ENCODE measurements at places on chromosomes 7 and 10.

- DNase-seq, result no peak
Observed at GRCh38 chr10:112687647-112688046, 240.6 kb downstream of the VTI1A start.

DNA sequence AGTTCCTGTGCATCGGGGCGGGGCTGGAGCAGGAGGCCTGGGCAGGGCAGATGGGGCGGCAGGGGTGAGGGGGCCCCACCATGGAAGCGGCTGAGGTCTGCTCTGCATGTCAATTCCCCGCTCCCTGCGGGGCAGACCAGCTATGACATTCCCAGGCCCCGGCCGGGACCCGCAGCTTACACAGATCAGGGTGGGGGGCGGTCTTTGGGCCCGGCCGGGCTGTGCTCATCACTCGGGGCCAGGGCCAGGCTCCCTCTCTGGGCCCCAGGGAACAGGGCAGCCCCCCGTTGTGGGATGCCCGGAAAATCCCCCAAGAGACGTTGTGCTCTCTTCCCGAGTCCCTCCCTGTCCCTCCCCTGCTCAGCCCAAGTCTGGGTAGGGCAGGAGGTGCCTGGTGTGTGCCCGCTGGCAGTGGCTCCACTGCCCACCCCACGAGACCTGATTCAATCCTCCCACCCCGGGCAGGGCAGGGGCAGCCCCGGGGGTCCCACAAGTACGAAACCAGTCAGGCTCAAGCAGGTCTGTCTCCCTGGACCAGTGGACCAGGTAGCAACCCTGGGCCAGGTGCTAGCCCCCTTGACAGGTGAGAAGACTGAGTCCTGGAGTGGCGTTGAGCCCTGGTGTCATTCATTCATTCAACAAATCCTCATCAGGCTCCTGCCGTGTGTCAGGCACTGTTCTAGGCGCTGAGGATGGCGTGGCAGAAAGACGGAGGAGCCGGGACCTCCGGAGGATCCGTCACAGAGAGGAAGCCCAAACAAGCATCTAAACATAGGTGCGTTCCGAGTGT, 29.0 kb downstream of the MICALL2 start:
- no peak for DNase-seq

GRCh38 chr7:28626624-28627262, 214.4 kb downstream of the CREB5 start:
- no peak for DNase-seq

- DNase-seq, result no peak
Observed at GRCh38 chr10:133115453-133115842, 27.7 kb downstream of the ADGRA1 start.

- DNase-seq, result no peak
Observed at GRCh38 chr10:69086001-69086509, 1.8 kb upstream of the SRGN start.

GRCh38 chr7:113912876-113913275, 5.9 kb downstream of the PPP1R3A start:
- no peak for DNase-seq

DNA sequence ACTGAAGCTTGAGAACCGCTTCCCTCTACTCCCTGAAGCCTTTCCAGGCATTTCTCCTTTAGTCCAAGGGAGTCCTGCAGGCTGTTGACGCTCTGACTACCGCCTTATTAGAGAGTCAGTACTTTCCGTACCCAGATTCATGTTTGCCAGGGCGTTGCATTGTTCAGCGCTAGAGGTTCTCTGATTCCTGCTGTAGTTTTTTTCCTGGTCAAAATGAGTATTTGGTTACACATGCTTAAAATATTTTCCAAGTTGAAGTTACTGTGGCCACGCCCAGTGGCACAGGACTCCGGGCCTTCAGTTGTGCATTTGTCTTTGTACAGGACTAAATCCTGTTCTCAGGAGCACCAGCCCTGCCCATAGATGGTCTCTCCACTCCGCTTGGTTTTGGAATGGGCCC, 7.9 kb downstream of the MTURN start:
- no peak for DNase-seq

- DNase-seq, result no peak
Observed at GRCh38 chr10:117547016-117547715, 4.6 kb downstream of the EMX2 start.

- no peak for DNase-seq
Observed at GRCh38 chr10:70984986-70985722, 96.8 kb upstream of the PCBD1 start.

DNA sequence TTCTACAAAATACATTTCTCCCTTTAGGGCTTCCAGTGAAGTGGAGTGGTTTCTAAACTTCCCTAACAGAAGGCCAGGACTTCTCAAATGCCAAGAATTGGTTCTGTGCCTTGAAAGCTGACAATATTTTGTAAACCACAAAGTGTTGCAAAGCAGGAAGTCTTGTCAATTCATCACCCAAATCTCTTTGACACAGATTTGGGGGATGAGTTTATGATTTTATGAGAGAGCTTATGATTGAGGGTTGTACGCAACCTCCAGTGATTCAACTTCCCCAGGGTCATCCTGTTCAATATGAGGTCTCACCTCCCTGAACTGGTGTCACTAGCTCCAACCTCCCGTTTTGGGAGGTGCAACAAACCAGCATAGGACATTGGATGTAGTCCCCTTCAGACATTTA, 83.7 kb downstream of the PRLHR start:
- no peak for DNase-seq

DNA sequence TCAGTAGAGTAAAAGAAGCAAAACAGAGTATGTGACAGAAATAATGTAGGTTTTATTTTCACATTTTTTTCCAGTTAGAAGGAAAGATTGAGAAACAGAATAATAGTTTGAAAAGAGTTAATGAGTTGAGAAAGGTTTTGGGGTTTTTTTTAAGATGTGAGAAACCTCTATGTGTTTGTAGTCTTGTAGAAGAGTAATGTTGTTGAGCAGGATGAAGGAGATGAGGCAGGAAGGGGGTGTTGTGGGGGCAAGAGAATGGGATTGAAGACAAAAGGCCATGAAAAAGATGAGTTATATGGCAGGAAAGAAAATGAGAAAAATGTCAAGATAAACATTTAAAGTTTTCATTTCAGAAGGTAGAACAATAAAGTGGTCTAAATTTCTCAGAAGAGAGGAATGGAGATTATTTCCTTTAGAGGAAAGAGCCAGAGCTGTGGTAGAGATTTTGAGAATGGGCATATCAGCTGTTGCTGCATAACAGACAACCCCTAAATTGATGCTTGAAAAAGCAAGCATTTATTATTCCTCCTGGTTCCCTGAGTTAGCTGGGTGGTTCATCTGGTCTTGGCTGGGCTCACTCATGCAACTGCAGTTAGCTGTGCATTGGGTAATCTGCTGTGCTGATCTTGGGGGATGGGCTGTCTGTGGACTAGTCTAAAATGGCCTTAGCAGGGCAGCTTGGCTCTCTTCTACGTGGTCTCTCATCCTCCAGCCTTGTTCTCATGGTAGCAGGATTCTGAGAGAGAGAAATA, 27.1 kb downstream of the PCGF5 start:
- no peak for DNase-seq

DNA sequence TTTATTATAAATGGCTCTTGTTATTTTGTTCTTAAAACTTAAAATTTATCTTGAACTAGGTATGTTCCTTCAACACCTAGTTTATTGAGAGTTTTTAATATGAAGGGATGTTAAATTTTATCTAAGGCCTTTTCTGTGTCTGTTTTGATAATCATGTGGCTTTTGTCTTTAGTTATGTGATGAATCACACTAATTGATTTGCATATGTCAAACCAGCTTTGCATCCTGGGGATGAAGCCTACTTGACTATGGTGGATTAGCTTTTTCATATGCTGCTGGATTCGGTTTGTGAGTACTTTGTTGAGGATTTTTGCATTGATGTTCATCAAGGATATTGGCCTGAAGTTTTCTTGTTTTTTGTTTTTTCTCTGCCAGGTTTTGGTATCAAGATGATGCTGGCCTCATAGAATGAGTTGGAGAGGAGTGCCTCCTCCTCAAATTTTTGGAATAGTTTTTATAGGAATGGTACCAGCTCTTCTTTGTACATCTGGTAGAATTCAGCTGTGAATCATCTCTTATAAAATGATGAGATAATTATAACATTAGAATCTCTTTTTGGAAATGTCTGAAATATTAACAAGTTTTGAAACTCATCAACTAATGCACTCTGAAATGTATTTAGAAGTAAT, 78.7 kb upstream of the AGR3 start:
- DNase-seq, result no peak

DNA sequence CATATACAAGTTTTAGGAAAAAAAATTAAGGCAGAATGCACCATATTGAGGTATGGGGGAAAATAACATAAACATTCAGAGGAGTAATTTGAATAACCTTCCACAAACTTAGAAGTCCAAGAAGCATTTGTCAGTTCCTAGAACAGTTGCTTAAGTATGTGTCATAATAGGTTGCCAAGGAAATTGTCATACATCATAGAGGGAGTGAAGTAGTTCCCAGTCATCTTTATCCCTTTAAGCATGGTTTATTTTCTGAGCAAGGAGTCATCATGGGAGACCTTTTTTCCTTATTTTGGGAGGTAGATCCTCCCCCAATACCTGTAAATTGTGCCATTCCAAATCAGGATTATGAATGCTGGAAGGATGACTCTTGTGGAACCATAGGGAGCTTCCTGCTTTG, at the start of gene SSMEM1:
Gene SSMEM1 (plus strand): TSS at position 219 of the 400 bp plus-strand sequence. CDS start 51 bp downstream, at position 270.
- no peak for DNase-seq

DNA sequence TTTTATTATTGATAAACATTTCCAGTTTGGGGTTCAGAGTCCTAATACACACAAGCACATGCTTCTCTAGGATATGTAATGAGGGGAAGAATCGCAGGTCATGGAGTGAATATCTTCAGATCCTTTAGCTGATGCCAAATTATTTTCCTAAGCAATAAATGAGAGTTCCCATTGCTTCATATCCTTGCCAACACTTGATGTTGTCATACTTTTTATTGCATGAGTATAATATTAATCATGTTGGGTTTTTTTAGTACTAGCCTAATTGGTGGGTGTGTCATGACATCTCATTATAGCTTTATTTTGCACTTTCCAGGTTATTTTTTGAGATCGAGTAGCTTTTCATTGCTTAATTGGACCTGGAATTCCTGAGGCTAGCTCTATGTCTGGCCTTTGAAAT, 35.3 kb downstream of the TLX1 start:
- DNase-seq, result no peak

DNA sequence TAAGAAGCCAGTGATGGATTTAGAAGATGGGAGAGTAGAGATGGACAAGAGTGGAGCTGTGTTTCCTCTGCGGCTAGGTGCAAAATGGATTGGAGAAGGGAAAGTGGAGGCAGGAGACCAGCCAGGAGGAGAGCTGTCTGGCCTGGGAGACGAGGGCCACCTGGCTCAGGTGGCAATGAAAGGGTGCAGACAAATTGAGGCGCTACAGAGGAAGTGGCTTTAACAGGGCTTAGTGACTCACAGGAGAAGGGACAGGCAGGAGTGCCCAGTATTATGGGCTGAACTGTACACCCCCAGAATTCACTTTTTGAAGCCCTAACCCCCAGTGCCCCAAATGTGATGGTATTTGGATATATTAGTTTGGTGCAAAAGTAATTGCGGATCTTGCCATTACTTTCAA, 65.6 kb upstream of the DUSP5 start:
- no peak for DNase-seq

DNA sequence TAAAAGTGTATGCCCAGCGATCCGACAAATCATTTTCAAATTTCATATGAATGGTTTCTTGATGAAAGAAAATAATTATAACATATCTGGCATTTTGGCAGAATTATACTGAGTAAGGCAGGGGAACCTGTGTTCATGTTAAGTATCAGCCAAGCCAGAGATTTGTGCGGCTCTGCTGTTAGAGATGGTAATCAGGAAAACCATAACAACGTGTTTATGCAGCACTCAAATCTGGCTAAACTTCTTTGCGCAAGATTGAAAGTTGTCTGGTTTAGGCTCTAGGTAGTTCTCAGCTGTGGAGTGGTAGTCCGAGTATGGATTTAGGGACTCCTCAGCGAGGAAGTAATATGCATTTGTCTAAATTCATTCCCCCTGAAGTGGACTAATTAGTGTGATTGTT, 8.9 kb upstream of the CTBP2 start:
- DNase-seq, result no peak

DNA sequence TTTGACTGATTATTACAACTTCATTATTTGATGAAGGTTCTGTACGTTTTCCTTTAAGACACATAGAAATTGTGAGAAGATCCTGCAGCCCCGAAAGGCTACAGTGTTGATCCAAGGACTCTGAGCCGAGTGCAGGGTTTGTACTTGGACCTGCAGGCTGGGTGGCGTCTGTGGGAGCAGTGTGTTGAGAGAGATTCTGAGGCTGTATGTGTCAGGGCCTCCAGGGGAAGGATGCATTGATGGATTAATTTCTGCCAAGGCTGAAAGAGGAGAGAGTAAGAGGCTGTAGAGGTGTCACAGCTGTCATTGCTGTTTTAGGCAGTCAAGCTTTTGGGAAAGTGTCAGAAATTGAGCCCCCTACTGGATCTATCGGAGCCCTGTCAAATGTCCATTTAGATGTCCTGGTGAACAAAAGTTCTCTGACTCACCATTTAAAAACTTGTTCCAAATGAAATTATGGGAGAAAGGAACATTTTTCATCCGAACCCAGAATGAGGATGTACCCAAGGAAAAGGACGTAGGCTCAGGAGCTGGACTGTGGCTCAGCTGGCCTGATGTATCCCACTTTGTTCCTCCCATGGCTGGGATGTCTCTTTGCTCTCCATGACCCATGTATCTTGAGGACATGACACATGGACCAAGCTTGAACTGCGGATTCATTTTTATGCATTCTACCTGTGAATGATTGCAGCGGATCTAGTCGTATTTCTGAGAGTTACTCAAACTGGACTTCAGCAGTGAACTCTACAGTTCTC, 102.2 kb downstream of the TCF7L2 start:
- no peak for DNase-seq

DNA sequence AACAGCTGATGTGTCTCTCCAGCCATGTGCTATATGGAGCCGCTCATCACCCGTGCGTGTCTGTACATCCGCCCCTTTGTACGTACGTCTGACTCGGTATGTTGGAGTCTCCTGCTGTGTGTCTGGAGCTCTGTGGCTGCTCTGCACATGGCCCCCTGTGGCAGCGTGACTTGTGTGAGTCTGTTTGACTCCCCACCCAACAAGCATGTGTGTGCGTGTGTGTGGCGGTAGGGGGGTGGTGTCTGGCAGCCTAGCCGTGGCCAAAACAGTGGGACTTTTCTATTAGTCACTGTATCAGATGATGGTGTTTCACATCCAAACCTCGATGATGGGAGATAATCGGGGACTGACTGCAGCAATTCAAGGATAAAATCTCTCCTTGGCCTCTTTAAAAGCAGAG, 94.1 kb downstream of the COL13A1 start:
- no peak for DNase-seq

DNA sequence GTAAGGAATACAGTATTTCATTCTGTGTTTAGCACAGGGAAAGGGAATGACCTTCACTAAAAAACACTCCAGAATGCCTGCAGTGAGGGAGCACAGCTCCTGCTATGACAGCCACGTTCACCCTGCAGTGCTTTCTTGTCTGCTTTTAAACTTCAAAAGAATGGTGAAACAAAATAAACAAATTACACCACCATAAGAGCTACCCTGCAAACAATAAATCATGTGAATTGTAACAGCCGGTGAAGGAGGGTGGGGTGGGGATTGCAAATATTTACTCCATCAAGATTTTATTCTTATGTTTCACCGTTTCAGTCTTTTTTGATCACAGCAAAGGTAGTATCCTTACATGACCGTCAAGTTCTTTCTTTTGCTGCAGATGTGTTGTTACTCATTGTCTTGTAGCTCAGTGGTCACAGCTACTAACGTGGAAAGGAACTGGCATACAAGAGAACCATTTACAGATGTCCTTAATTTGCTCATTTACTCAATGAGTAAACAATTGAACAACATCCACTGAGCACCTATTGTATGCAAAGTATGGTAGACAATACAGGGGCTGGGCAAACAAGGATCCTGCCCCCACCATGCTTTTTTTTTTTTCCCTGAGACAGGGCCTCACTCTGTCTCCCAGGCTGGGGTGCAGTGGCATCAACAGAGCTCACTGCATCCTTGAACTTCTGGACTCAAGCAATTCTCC, 4.1 kb upstream of the CHN2 start:
- no peak for DNase-seq
